CD4-positive, alpha-beta T cell treated with Interleukin-6 for 4 hours (primary cell): ENCODE measurements at places on chromosomes 12 and 14.

GRCh38 chr12:969821-970220, 20.3 kb upstream of the RAD52 start:
- no peak for DNase-seq

DNA sequence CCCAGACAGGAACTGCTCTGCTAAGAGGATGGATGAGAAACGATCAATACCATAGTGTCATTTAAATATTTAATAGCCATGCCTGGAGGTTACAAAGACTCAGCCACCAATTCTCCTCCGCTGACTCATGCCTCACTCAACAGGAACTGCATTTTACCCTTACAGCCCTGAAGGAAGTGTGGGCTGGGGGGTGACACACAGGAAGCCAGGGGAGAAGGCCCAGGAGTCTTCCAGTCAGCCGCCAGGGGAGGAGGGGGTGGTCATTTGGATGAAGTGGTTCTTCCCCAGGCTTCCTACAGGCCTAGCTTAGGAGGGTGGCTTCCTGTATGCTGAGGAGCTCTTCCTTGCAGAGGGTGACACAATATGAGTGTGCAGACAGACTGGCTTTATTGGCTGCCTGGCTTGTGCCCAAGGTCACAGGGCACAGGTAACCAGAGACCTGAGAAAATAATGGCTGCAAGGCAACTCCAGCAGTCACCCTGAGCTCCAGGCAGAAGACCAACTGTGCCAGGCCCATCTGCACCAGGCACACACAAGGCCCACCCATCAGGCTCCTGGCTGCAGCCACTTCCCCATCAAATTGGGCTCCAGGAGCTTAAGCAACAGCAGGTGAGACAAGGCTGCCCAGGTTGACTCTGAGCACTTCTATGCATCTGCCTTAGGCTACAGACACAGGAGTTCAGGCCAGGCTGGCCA, 30.6 kb upstream of the RPLP0 start:
- DNase-seq = peak; percentile 88

DNA sequence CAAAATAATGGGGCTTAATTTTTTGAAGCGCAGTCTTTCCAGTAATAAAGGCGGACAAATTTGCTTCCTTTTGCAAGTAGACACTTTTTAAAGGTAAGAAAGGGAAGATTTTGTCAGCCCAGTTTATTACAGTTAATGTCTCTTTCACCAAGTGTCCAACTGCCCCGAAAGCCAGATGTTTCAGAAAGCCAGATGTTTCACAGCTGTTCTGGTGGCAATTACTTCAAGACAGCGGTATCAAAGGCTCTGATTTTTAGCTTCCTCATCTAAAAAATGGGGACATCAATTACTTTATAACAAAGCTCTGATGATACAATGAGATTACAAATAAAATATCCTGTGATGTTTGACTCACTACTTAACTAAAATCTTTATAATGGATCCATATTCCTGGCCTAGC, 1.0 kb downstream of the WBP11 start:
- DNase-seq = no peak

DNA sequence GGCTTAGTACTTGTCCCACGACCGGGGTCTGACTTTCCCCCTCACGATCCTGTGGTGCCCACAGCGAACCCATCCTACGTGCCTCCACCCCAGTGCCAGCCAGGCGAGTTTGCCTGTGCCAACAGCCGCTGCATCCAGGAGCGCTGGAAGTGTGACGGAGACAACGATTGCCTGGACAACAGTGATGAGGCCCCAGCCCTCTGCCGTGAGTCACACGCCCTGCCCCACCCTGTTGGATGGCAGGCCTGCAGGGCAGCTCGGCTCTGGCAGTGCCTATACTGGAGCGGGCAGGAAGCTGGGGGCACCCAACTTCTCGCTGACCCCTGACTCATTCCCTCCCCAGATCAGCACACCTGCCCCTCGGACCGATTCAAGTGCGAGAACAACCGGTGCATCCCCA, 18.3 kb upstream of the LRP1-AS start:
- DNase-seq = no peak

- no peak for DNase-seq
Observed at GRCh38 chr14:89166633-89167032, 250.4 kb downstream of the FOXN3 start.

DNA sequence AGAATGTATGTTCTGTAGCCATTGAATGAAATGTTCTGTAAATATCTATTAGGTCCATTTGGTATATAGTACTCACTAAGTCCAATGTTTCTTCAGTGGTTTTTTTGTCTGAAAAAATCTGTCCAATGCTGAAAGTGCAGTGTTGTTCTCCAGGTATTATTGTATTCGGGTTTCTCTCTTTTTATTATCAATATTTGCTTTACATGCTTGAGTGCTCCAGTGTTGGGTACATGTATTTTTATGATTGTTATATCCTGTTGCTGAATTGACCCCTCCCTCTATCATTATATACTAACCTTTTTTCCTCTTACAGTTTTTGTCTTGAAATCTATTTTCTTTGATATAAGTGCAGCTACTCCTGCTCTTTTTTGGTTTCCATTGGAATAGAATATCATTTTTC, 382.2 kb downstream of the CCER1 start:
- DNase-seq = no peak

GRCh38 chr12:54075409-54075808, 21.8 kb downstream of the HOXC4 start:
- DNase-seq = no peak

DNA sequence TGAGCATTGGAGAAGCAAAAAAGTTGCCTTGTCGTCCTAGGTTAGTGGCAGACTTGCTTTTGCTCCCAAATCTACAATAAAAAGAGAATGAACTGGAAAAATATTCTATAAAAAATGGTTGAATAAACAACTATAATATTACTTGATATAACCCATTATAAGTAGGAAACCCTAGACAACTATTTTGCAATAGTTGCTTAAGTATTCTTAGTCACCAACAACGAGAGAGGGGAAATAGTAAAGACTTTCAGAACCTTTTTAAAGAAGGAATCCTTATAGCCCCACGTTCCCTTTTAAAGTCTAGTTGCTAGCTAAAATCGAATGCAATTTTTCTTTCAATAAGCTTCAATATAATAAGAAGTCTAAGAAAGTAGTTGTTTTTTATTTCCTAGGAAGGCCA, 17.5 kb downstream of the AQP6 start:
- no peak for DNase-seq

DNA sequence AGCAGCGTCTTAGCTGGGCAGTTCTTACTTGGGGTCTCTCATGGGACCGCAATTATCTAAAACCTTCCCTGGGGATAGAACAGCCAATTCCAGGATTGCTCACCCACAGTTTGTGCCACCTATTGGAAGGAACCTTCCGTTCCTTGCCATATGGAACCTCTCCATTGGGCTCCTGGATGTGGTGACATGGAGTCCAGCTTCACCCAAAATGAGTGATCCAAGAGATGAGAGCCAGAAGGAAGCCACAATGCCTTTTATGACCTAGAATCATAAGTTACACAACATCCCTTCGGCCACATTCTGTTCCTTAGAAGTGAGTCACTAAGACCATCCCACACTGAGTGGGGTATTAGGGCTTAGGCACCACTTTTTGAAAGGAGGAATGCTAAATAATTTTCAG, 164.4 kb downstream of the FBXL14 start:
- DNase-seq = no peak

DNA sequence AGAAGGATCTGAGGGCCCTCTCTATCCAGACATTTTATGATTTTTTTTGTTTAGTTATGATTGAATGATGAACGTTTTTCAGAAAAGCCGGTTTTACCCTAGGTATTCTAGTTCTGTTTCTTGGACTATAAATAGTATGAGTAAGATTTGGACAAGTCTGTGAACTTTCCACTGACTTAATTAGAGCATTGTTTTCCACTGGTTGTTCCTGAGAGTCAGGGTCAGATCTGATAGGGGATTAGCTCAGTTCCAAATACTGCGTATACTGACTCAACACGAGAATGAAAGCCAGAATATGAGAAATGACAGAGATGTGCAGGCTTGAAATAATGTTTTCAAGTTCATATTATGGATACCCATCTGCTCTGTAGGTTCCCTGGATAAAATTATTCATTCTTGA, 361.6 kb downstream of the AEBP2 start:
- no peak for DNase-seq

DNA sequence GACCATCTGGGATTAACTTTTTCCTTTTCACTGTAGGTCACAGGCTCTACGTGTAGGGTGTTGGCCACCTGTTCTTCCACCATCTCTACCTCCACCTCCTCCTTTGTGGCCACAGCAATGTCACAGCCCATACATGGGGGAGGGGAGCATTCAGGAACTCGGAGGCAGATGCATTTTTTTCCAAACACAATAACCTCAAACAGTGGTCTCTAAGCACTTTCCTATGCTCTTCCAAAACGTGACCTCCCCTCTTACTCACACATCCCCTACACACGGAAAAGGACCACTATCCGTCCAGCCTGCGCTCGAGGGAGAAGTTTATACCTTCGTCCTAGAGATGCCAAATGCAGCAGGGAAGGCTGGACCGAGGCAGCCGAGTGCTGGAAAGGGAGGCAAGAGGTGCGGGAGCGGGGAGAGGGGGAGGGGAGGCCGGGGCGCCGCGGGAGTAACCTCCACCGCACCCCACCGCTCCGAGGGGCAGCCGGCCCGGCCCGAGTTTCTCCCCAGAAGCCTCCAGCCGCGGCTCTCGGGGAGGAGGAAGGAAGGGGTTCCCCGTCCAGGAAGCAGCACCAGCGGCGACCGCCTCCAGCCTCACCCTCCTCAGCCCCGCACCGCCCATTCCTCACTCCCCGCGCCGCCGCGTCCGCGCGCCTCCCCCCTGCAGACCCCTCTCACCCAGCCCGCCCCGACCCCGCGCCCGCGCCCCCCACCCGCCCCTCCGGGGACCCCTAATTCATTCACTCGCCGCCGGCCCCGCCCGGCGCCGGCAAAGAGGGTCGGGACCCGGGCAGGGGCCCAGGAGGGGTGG, 594 bp downstream of the KRAS start:
- peak; percentile 58 for DNase-seq

DNA sequence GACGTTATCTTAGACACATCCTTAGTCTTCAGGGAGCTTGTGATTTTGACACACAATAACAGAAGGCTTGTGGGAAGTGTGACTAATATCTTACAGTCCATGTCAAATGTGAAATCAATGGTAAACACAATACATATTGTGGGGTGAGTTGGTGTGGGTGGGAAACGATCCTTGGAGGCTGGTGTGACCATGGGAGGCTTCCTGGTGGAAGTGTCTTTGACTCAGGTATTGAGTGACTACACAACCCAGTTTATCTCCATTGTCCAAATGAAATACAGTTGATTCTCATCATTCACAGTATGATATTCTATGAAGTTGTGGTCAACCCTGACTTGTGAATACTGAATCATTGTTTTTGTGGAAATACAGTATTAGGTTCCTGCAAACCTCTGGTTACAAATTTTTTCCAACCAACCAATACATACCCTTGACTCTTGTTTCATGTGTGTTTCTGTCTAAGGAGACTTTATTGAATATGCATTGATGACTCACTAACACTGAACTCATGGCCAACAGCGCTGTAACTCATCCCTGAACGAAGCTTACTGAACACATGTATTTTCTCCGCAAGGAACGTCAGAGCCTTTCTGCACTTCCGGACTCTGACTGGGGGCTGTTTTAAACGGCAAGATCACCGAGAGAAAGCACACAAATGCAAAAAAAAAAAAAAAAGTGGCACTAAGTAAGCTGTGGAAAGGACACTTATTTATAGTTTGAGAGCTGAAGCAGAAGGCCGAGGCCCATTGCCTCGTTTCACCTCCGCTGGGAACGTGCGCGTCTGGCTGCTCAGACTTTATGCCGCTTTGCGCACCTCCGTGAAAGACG, 59.0 kb downstream of the CLMN start:
- DNase-seq = no peak

- DNase-seq = no peak
Observed at GRCh38 chr12:69512820-69513219, 42.6 kb downstream of the FRS2 start.

GRCh38 chr12:132563911-132564310, 46.5 kb downstream of the LRCOL1 start:
- DNase-seq = no peak

- DNase-seq = no peak
Observed at GRCh38 chr14:91728616-91729183, 3.2 kb downstream of the CATSPERB start.
